GM13976 (cell line): ENCODE measurements at places on chromosomes 4 and X.

GRCh38 chrX:16559206-16559619 is 90.7 kb upstream of the S100G start:
- DNase-seq: no peak

GRCh38 chr4:150769248-150769647 is 187.3 kb downstream of the MAB21L2 start:
- no peak for DNase-seq

- DNase-seq: no peak
Observed at GRCh38 chrX:116243039-116243438, 72.5 kb downstream of the AGTR2 start.

GRCh38 chr4:62377245-62377644 is 1177.1 kb downstream of the ADGRL3 start:
- no peak for DNase-seq

DNA sequence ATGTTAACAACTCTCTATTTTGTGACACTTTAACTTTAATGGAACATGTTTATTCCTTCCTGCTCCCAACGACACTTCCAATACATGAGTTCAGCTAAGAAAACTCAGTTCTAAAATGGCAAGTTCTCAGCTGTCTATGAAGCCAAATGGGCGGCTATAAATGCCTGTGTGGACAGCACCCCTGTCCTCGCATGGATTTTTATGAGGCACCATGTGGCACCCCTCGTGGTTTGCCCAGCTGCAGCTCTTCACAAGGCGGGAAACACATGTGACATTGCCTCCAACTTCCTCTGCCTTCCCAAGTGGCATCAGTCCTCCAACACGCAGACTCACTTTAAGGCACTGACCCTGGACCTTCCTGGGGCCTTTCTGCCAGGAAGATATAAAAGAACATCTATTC is 48.0 kb downstream of the SH3RF1 start:
- DNase-seq: no peak

GRCh38 chr4:125719987-125720386 is 405.2 kb downstream of the FAT4 start:
- DNase-seq: no peak

DNA sequence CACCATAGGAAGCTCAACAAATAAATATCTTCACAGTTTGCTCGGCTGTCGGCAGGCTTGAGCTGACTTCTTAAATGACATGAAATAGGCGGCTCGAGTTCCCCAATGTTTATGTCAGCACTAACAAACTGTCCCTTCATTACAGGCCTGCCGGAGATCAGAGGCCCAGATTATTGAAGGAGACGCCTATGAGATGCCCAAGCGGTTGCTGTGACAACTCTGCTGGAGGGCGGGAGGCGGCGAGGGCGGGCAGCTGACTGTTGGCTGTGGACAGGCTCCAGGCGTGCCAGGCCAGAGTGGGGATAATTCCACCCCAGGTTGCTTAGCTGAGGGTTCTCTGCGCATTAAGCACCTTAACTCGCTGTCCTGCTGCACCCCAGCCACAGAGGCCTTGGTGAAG is 39.2 kb upstream of the MSX1 start:
- no peak for DNase-seq

GRCh38 chrX:34053931-34054330 is 78.2 kb downstream of the FAM47A start:
- DNase-seq: no peak

- DNase-seq: peak; percentile 36
Observed at GRCh38 chr4:184167576-184167975, 50.1 kb downstream of the ENPP6 start.

GRCh38 chr4:150243932-150244331 is 165.7 kb downstream of the DCLK2 start:
- no peak for DNase-seq

GRCh38 chr4:1683261-1683735 is 815 bp downstream of the FAM53A start:
- DNase-seq: no peak

DNA sequence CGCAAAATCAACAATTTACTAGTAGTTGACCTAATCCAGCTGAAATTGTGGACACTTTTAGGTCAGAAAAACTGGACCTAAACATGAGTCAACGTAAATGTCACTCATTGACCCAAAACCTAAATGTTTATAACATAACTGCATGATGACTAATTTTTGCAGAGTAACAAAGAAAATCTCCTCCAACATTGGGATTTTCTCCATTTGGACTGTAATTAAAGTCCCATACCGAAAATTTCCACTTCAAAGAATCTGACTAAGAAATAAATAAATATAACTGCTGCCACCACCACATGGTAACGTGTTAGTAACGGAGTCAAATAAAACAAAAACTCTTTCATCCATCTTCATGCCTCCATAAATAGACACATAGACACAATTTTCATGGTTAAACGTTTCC is 1.9 kb downstream of the ADGRA3 start:
- DNase-seq: no peak

GRCh38 chr4:141645611-141646340 is 9.4 kb downstream of the IL15 start:
- no peak for DNase-seq

- DNase-seq: no peak
Observed at GRCh38 chr4:184766446-184766845, 32.5 kb upstream of the CENPU start.

- no peak for DNase-seq
Observed at GRCh38 chr4:19721587-19721986, 530.1 kb upstream of the SLIT2 start.

GRCh38 chrX:81390237-81390636 is 188.3 kb downstream of the SH3BGRL start:
- DNase-seq: no peak

- DNase-seq: no peak
Observed at GRCh38 chr4:2817137-2817536, 24.3 kb downstream of the SH3BP2 start.

- no peak for DNase-seq
Observed at GRCh38 chrX:124984140-124984813, 335.4 kb upstream of the TEX13C start.

DNA sequence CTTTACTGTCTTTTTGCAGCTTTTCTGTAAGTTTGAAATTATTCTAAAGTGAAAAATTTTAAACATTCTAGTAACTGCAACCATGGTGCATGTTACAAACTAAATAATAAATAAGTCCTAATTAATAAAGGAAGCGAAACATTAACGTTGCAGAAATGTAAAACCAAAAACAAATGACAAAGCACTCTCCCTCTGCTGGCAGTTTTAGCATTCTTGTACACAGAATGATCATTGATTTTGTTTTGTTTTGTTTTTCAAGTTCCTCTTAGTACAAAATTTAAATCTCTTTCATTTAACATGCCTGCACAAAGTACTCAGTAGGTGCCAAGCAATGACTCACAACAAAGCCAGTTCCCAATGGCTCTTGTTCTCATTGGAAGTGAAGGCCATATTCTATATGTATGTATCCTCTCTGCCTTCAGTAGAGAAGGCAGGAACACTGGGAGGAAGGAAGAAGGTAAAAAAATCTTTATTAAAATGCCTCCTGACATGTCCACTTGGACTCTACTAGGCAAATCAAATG is 13.7 kb upstream of the TMSB4X start:
- no peak for DNase-seq

DNA sequence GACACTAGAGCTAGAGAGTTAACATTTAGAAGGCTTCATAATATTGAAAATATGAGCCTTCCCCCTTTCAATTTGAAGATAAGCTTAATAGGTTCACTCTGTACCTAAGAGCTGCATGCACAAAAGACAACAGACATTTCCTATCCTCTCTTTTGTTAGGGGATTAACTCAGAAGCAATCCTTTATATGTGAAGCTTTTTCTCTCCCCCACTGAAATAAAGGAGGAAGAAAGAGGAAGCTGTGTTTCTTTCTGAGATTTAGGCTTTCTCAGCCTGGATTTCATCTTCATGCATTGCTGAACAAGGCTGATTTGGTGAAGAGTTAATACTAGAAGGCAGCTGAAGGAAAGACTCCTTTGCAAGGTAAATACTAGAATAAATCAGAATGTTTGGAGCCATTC is 21.0 kb upstream of the CABS1 start:
- DNase-seq: no peak
